ENCODE measurements at places on chromosomes 5 and 9.

DNA sequence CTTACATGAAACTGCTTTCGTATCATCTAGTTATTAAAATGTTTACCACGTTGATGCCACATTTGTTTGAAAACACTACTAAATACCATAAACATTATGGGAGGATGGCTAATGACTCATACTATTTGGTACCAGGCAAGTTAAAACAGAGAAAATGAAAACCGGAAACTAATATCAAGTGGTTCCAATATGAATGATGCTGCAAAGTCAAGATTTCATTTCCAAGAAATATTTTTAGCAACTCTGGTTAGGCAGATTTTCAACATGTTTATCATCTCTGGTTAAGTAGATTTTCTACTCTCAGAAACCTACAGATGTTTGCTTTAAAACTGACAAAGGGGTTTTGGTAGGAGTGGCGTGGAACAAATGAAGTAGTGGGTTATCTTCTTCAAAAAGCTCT lies 4.9 kb upstream of the F2R start:
- no peak for DNase-seq

- DNase-seq: no peak
These were observed 9.4 kb downstream of the KCNT1 start for GRCh38 chr9:135711391-135711790.

- DNase-seq: no peak
These were observed 129.4 kb upstream of the ICE1 start for GRCh38 chr5:5293029-5293428.

- no peak for DNase-seq
These were observed 88.2 kb upstream of the CACNA1B start for GRCh38 chr9:137789295-137789895.

DNA sequence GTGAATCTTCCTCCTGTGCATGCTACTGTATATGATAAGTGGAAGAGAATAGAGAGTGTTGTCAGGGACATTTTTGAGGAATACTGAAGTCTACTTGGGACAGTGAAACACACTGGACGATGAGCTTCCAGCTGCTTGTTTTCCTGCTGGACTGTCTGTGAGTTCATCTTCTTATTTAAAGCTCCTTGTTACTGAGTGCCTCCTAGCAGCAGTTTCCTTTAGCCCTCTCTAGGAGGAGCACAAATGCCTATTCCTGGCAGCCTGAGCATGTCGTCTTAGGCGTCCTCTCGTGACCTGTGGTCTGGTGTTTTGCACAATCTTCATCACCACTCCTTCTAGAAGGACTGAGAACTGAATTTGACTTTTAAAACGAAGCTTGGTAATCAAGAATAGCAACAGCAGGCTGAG lies 43.8 kb downstream of the ANKRD33B start:
- DNase-seq: no peak
